Activated CD4-positive, alpha-beta T cell treated with anti-CD3 and anti-CD28 coated beads, Interleukin-2, amount 50 U/mL, for 1 hour (primary cell): ENCODE measurements at places on chromosomes 5 and 9.

GRCh38 chr5:168883281-168883741 lies 304.1 kb upstream of the PANK3 start:
- DNase-seq, result no peak

DNA sequence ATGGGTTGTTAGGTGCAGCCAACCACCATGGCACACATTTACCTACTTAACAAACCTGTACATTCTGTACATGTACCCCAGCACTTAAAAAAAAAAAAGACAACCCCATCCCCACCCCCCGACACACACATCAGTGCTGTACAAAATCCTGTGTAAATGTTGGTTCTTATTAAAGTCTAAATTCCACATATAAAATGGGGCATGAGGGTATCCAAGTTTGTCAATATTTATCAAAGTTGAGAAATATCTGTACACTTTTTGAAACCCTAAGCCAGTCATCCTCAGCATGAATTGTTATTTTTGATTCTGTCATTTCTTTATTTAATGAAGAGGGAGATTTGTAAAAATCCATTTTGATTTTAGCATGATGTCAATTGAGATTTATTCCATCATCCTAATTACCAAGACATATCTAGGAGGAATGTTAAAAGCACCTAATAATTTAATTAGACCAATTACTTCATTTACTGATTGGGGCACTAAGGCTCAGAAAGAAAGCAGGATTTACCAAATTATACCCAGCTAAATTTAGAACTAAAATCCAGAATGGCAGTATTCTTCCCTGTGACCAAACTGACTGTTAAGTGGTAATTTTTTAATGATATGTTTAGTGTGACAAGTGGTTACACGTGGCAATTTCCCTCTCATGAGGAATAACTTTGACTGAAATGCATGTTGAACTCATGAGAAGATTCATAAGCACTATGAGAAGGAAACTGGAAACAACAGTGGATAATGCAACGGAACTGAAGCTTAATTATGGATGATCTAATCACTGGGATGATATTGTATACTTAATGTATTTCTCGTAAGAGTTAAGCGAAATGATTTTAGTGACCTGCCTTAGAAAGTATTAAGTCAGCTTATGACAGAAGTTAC lies 195.9 kb downstream of the SGCD start:
- no peak for DNase-seq

- no peak for DNase-seq
These were observed 46.7 kb downstream of the PRLR start for GRCh38 chr5:35183556-35183955.

DNA sequence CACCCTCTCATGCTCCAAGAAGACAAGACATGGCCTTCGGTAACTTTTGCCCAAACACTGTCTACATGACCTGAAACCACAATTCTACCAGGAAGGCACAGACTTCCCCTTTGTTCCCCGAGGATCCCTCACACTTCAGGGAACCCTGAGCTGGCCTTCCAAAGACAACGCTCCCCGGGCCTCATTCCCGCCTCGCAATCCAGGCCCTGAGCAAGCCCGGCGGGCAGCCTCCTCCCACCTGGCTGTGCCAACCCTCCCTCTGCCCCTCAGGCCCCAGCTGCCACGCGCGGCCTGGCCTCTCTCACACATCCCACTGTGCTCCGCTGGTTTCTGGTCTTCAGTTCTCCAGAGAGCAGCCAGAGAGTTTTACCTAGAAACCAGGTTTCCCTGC lies 7.3 kb downstream of the QSOX2 start:
- no peak for DNase-seq

GRCh38 chr9:106947106-106947900 lies 84.3 kb downstream of the ZNF462 start:
- no peak for DNase-seq

GRCh38 chr5:81783401-81783800 lies 32.5 kb upstream of the SSBP2 start:
- no peak for DNase-seq

DNA sequence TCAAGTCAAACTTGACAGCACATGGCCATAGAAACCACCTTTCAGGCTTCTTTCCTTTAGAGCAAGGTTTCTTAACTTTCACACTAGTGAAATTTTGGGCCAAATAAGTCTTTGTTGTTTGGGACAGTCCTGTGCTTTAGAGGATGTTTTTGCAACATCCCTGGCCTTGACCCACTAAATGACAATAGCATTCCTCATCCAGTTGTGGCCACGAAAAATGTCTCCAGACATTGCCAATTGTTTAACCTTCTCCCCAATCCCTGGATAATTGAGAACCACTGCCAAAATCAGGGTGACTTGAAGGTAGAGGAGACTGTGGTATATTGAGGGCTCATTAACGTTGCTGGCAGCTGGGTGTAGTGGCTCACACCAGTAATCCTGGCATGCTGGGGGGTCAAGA lies 72.0 kb downstream of the ALDH1A1 start:
- DNase-seq, result no peak

DNA sequence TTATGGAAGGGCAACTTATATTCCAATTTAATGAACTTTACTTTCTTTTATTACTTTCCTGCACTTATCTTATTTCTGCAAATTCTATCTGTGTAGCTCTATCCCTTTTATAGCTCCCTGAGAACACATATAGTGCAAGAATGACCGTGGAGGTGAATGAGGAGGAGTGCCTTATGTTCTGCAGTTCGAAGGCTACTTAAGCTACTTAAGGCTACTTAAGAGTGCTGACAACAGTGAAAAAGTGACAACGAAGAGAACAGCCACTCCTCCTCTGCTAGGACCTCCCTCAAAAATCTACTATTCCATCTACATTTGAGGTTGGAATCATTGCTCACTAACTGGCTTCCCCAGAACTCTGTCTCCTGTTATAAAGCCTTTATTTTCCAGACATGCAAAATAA lies 1365.7 kb upstream of the C9orf72 start:
- DNase-seq, result no peak

- no peak for DNase-seq
These were observed 175.9 kb downstream of the ENC1 start for GRCh38 chr5:74464512-74465209.

DNA sequence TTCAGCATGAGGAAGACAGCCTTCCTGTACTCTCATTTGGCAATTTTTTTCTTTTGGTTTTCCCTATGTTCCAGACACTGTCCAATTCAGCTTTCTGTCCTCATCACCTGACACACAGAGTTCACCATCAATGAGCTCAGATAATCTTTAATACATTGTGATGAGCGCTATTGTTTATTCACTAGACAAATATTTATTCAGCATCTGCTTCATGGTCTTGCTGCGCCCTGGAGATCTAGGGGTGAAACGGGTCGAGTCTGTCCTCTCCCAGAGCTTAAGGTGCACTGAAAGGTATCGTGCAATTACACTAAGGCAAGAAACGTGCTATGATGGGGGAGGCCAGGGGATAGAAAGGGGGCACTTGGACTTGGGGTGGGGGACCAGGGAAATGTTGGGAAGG lies 281.6 kb downstream of the ZSWIM6 start:
- DNase-seq, result no peak

DNA sequence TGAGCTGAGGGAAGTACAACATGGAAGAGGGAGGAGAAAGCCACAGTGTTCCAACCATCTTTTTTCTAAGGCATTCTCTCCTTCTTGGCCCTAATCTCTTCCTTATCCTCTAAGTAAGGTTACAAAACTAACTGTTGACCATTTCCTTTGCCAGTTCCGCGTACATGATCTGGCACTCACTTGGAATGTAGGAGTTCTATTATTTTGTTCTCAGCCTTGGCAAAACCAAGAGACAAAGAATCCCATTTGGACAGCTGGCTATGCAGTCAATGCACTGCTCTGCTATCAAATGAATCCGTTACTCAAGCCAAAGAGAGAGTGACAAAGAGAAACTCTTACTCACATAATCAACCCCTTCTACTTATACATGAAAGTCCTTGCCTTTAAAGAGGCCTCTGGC lies 410.3 kb downstream of the DTWD2 start:
- DNase-seq, result no peak

DNA sequence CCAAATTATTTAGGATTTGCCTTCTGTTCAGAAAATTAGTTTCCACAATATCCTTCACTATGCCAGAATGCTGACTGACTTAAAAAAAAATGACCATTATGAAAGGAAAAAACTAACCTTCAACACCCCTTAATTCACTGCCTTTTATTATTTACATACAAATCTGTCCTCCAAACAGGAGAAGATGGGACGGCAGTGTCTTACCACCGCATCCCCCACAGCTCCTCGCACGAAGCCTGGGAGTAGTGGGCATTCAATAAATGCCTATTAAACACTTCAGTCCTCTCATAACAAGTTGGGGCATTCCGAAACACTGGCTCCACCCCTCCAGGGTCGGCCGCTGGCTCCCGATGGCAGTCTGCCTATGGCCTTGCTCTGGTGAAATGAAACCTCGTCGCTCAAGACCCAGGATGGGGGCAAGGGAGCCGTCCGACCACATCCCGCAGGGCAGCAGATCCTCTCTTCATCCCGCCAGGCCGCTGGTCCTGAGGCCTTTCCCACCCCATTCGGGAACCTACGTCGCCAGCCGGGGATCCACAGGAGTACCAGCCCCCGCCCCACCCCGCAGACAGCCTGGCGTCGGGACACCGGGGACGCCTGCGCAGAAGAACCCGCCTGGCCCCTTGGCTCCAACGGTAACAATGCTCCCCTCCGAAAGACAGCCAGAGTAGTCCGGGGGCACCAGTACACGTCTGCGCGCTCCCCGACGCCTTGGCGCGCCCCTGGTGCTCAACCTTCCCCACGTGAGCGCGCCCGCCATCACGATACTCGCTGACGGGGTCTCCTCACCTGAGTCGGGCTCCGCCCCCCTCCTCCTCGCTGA lies 613 bp downstream of the ZBTB5 start:
- peak; percentile 80 for DNase-seq

GRCh38 chr5:10655972-10656830 lies 92.3 kb downstream of the ANKRD33B start:
- DNase-seq, result no peak

GRCh38 chr5:142692321-142692894 lies 6.5 kb upstream of the FGF1 start:
- no peak for DNase-seq

DNA sequence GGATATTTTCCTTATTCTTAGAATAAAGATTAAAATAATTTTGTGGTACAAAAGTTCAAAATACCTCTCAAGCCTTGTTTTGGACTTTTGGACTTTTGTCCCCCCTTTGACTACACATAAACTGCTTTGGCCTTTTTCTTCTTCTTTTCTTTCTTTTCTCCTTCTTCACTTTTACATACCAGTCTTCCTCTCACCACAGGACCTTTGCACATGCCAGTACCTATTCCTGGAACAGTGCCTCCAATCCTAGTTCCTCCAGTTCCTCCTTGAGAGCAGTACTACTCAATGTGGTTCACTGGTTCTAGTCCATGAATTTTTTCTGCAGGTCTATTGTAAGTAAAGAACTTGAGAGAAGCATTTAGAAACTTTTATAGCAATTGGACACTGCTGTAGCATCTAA lies 136.5 kb downstream of the STK32A start:
- DNase-seq, result no peak

- DNase-seq, result no peak
These were observed 13.4 kb upstream of the STRBP start for GRCh38 chr9:123281659-123282350.

DNA sequence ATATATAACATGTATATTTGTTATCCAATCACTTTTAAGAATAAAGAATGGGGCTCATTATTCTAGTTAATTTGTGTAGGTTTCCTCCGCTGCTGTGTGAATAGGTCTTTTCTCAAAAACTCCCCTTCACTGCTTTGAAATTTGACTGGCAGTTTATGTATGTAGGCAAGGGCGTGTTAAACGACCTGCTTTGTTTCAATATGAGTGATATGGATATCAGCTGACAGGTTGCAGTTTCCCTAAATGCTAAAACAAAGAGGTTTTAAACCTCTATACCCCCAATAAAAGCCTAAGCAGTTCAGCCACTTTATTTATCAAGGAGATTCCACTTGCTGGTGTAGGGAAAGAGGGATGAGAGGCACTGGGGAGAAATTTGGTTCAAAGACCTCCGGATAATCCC lies 159.6 kb downstream of the TMEM167A start:
- no peak for DNase-seq

DNA sequence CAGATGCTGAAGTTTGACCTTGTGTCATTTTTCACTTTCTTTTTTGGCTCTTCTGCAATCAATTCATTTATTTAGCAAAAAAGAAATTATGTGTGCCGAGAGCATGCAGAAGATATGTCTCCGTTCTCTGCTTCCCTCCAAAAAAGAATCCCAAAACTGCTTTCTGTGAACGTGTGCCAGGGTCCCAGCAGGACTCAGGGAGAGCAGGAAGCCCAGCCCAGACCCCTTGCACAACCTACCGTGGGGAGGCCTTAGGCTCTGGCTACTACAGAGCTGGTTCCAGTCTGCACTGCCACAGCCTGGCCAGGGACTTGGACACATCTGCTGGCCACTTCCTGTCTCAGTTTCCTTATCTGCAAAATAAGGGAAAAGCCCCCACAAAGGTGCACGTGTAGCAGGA lies 2.4 kb downstream of the FGFR4 start:
- no peak for DNase-seq

GRCh38 chr9:131046581-131047202 lies 37.7 kb downstream of the LAMC3 start:
- peak; percentile 69 for DNase-seq

GRCh38 chr5:90418214-90418613 lies 8.7 kb upstream of the CETN3 start:
- no peak for DNase-seq

DNA sequence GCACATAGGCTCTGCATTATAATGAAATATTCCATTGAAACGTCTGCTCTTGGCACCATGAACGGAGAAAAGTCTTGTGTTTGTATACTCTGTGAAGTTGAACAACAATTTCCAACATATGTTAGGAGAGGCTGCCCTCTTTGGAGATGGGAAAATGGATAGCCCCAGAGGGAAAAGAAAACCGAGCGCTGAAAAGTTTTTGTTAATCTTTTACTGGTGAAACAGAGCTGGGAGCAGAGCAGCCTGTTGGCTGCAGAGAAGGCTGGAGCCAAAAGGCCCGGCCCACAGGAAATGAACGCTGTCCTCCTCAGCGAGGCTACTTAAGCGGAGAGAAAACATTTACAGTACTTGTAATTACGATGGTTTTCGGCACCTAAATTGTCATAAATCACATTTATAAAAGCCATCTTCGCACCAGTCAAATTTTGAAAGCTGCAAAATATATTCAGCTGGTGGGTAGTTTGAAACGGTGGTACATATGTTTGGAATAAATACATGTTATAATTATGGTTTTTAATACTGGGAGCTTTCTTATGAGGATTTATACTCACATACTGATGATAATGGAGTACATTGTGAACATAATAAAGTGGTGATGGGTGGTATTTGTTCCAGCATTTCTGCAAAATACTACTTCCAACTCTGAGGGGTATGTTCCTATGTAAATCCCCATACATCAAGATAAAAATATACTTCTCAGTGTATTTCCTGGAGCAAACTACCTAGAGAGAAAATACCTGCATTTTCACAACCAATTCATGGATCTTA lies 129.6 kb upstream of the CNTLN start:
- no peak for DNase-seq

- peak; percentile 44 for DNase-seq
These were observed 20.7 kb downstream of the GOLGA2 start for GRCh38 chr9:128254855-128255759.

GRCh38 chr5:60677850-60678664 lies 21.9 kb downstream of the DEPDC1B start:
- no peak for DNase-seq
